Activated naive CD4-positive, alpha-beta T cell treated with anti-CD3 and anti-CD28 coated beads, Interleukin-2, amount 50 U/mL, for 16 hours (primary cell): ENCODE measurements at places on chromosomes 1 and 21.
A peak's percentile ranks its signal among the peaks of the same experiment; 100 is the strongest.

DNA sequence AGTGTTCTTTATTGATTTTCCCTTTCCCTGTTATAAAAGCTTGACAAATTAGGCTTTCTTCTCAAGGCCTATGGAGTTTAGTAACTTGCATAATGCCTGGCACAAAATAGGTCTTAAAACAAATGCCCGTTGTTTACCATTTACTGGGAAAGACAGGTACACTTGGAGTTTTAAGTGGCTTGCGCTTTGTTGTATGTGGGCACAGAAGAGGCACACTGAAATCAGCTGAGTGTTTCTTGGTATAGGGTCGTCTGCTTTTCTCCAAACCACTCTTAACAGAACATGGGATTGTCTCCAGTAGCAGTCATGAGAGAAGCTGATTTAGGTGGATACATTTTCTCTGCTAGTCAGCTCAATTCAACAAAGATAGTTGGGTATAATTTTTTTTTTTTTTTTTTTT lies 132.5 kb downstream of the SYT14 start:
- DNase-seq: no peak

DNA sequence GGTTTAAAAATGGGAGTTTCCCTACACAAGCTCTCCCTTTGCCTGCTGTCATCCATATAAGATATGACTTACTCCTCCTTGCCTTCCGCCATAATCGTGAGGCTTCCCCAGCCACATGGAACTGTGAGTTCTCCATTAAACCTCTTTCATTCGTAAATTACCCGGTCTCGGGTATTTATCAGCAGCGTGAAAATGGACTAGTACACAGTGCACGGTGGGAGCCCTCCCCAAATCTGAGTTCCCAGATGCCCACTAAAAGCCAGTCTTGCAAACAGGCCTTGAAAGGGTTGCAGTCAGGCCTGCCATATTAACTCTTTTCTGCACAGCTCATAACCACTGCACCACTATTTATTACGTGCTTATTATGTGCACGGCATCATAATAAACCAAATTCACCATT lies 400.9 kb downstream of the PRDM2 start:
- no peak for DNase-seq

DNA sequence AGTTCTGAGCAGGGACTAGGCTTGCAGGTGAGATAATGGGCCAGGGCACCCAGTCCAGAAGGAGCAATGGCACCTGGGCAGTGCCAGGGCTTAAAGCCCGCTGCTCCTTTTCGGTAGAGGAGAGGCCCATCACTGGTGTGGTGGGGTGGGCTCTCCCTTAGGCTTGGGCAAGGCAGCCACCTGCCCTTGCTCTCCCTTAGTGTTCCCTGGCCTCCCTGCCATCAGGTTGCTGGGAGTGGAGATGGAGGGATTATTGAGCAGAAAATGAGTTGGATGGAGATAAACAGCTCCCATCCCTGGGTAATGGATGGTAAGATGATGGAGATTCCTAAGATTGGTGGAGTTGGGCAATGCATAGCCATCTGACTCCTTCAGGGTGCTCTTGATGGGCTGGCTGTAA lies 7.9 kb downstream of the MYOG start:
- no peak for DNase-seq

DNA sequence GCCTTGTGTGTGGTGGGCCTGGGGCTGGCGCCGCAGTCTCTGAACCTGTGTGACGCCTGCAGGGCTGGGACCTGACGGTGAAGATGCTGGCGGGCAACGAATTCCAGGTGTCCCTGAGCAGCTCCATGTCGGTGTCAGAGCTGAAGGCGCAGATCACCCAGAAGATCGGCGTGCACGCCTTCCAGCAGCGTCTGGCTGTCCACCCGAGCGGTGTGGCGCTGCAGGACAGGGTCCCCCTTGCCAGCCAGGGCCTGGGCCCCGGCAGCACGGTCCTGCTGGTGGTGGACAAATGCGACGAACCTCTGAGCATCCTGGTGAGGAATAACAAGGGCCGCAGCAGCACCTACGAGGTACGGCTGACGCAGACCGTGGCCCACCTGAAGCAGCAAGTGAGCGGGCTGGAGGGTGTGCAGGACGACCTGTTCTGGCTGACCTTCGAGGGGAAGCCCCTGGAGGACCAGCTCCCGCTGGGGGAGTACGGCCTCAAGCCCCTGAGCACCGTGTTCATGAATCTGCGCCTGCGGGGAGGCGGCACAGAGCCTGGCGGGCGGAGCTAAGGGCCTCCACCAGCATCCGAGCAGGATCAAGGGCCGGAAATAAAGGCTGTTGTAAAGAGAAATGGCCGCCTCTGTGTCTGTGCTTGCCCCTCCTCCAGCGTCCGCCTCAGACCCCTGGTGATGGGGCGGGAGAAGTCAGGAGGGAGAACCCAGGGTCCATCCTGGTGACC lies 788 bp downstream of the ISG15 start:
- peak; percentile 48 for DNase-seq

- no peak for DNase-seq
Observed at GRCh38 chr1:53550201-53550741, 91.1 kb downstream of the DMRTB1 start.

DNA sequence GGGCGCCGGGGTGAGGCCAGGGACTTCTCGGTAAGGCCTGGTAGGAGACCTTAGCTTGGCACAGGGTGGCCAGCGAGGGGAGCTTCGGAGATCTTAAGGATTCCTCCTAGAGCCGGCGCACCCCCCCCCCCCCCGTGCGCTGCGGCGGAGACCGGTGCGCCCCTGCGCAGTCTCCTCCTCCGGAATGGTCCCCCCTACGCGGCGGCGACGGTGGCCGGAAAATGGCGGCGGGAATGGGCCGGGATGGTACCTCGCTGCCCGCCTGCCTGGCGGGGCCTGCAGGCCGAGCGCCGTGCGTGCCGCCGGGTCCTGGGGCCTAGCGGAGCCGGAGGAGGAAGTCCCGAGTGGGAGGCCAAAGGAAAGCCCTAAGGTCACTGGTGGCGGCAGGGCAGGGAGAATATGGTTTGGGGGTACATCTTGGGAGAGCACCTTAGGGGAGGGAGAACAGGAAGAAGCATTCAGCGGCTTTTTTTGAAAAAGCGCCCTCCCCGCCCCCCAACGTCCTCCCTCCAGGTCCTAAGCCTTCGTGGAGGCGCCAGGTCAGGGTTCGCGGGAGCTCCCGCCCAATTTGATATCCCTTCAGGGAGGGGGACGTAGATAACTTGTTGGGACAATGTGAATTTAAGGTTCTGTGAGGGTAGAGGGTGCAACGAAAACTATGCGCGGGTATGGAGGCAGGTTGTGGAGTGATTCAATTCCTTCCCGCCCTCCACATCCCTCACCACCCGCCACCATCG lies 429 bp downstream of the SRRM1 start:
- DNase-seq: peak; percentile 20

DNA sequence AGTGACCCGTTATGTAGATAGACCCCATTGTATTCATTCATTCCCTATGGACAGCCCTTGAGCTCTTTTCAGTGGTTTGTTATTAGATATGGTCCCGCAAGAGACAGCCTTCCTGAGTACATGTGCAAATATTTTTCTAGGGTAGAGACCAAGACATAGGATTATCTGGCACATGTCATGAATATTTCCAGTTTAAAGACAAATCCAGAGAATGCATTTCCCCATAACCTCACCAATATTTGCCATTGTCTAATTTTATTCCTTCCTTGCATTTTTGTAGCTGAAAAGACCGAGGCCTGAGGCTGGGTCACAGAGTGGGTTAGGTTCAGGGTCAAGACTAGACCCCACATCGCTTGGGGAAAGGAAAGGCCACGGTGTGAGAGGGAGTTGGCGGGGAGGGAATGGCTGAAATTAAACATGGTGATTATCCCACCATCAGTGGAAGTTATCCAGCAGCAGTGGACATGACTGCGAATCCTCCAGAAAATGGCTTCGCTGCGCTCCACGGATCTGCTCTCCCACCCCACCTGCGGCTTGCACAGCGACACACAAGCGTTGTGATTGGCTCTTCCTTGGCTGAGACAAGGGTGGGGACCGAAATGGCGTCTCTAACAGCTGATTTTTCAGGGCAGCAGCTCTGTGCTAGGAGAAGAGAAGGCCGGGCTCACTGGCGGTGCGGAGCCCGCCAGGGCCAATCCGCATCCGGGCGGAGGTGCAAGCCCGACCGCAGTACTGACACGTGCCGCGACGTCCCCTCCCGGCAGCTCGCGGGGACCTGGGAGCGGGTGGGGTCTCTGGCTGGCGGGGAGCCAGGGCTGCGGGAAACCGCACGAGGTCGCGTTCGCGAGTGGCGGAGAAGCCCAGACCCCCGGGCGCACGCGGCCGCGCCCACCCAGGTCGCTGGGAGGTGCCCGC lies 16.1 kb upstream of the STMN1 start:
- DNase-seq: peak; percentile 42

- DNase-seq: no peak
Observed at GRCh38 chr1:5227114-5227513, 572.7 kb downstream of the AJAP1 start.

DNA sequence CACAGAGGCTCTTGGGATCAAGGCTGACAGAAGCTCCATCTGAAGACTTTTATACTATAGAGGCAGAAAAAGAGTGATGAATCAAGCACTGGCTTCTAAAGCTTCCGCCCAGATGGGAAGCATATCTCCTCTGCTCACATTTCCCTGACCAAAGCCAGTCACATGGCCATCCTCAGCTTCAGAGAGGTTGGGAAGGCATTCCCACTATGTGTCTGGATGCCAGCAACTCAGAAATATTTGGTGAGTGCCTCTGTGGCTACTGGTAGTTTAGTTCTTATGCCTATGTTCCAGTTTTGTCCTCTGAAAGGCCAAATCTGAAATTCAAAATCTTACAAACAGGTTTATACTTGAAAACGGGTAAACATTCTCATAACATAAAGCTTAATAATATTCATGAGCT lies 9.9 kb upstream of the DISC1 start:
- DNase-seq: no peak

- no peak for DNase-seq
Observed at GRCh38 chr1:185556561-185556960, 177.6 kb upstream of the HMCN1 start.

- DNase-seq: no peak
Observed at GRCh38 chr21:33836408-33836807, 79.2 kb downstream of the ATP5PO start.

GRCh38 chr1:113780374-113781146 lies 21.3 kb upstream of the PHTF1 start:
- DNase-seq: no peak

DNA sequence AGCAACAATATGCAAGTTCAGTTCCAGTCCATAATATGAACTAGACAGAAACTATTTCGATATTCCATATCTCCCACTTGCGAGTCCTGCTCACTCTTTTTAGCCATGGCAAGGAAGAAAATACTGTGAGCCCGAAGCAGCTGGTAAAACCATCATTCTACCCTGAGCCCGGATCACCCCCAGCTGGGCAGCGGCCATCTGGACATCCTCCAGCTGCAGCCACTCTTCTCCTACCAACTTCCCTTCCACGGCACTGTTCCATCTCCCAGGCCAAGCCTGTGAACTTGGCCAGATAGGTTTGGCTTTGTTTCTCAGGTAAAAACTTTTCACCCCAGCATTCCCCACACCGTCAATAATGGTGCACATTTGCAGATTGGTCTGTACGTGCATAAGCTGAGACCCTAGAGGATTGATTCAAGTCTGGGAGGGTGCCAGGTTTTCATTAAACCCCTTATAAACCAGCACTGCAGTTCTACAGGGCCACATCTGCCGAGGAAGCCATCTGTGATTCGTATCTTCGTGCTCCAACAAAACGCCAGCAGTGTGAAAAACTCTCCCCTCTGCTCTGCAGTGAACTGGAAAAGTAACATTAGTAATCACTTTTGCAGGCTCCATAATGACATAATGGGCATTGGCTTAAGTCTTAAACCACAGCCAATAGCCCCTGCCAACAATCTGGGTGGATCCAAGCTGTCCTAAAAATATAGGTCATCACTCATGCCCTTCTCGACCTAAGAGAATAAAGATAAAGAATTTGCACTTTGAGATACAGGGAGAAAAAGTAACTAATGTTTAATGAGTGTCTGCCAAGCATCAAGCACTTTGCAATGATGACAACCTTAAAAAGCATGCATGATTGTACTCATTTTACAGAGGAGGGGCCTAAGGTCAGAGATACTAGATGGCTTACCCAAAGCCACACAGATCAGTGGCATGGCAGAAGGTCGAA lies 205.1 kb downstream of the PLPP3 start:
- no peak for DNase-seq

DNA sequence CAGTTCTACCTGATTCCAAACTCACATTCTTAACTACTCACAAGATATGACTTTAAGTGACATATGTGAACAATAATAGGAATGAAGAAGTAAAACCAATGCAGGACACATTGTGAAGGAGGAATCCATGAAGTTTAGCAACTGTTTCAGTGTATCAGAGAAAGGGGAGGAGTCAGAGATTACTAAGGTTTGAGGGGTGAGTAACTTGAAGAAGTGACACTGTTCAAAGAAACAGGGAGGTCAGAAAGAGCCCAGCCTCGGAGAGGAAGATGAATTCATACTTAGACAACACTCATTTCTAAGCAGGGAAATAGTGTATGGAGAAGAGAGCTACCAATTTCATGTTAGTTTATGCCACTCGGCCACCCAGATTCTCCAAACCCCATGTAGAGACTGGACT lies 28.2 kb upstream of the RPF1 start:
- DNase-seq: no peak

GRCh38 chr1:32878637-32879041 lies 7.7 kb upstream of the HPCA start:
- DNase-seq: no peak

GRCh38 chr1:109776911-109777310 lies 13.2 kb upstream of the EPS8L3 start:
- DNase-seq: peak; percentile 68

DNA sequence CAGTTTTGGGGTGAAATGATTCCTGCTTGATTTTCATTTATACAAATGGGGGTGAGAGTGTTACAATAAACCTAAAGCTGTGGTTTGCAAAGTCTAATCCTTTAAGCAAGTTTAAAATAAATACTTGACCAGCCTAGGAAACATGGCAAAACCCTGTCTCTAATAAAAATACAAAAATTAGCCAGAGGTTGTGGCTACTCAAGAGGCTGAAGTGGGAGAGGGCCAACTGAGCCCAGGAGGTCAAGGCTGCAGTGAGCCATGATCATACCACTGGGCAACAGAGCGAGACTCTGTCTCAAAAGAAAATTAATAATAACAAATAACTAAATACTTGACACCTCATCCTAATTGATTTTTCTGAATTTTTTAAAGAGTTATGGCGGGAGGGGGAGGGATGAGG lies 110.8 kb downstream of the EIF4G3 start:
- DNase-seq: no peak

GRCh38 chr1:117138561-117138960 lies 17.0 kb upstream of the TRIM45 start:
- DNase-seq: no peak

- DNase-seq: no peak
Observed at GRCh38 chr1:54996869-54997710, 1.6 kb upstream of the BSND start.

- DNase-seq: no peak
Observed at GRCh38 chr1:219773775-219774174, 154.6 kb downstream of the SLC30A10 start.
